Renal pelvis (tissue), 12 donors: ENCODE measurements at places on chromosomes 5 and 9. TPM values are rescaled to one million over a fixed set of nuclear protein-coding genes. Genes with fewer than 3 reads are reported as not detected.

The PCDHB8 gene
- polyA plus RNA-seq, result 2.1 TPM

The PCDHGC3 gene
- 92.5 TPM for polyA plus RNA-seq

The SOWAHA gene
- polyA plus RNA-seq, result 3.9 TPM

The COL5A1 gene
- 116 TPM for polyA plus RNA-seq

The ARHGEF39 gene
- 14.0 TPM for polyA plus RNA-seq

The FGFR4 gene
- polyA plus RNA-seq, result 103 TPM

The CD274 gene
- polyA plus RNA-seq, result 0.73 TPM

The ADGRD2 gene
- 0.37 TPM for polyA plus RNA-seq

The SLC34A3 gene
- polyA plus RNA-seq, result 11.4 TPM

The INVS gene
- 15.5 TPM for polyA plus RNA-seq

The RANBP3L gene
- 5.6 TPM for polyA plus RNA-seq

The GABRB2 gene
- 1.6 TPM for polyA plus RNA-seq

The PCDHB13 gene
- 7.5 TPM for polyA plus RNA-seq

The GLDC gene
- polyA plus RNA-seq, result 21.0 TPM

The ANKRD31 gene
- polyA plus RNA-seq, result 0.66 TPM

The SPATA31E1 gene
- polyA plus RNA-seq, result not detected
